ENCODE measurements at places on chromosomes 6 and 20.

DNA sequence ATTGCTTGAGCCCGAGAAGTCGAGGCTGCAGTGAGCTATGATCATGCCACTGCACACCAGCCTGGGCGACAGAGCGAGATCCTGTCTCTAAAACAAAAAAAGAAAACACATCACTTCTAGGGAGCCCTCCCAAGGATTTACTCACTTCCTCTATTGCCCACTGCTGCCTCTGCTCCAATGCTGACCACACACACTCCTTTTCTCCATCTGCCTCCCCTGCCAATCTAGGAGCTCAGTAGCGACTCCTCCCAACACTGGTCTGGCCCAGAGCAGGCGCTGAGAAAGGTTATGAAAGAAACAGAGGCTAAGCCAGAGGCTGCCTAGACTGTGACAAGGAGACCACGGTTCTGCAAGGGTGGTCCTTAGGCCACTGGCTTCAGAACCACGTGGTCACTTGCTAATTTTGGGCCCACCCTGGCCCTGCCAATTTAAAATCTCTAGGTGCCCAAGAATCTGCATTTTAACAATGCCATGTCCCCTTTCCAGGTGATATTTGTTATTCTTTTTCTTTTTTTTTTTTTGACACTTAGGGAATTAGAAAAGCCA lies 1.3 kb upstream of the E2F1 start:
- no peak for DNase-seq

DNA sequence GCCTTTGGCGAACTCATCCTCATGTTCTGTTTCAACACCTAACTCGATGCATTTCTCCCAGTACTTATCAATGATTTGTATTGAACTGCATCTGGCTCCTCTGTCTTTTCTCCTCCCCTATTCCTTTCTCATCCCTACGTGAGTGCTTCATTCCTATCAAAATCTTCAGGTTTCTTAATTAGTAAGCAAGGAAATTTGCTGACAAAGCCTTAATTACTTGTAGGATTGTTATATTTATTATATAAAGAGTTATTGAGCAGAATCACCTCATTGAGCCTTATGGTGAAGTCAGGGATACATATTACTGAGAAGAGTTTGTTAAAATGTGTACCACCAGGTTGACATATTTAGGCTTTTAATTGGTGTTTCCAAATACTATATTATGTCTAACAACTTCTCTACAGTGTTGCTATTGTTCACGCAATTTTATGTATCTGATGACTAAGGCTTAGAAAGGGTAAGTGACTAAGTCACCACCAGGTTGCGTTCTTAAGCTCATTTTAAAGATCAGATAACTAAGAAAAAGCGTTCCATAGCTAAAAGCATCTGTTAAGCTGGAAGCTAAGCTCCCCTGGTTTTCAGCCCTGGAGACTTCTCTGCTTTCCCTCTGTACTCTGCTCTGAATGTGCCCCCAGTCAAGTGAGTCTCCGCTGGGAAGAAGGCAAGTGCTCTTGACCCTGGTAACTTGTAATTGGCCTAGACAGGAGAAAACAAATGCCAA lies 18.9 kb downstream of the SCGN start:
- DNase-seq: no peak

- no peak for DNase-seq
Measured at GRCh38 chr6:35154947-35155346, 13.8 kb upstream of the TCP11 start.

DNA sequence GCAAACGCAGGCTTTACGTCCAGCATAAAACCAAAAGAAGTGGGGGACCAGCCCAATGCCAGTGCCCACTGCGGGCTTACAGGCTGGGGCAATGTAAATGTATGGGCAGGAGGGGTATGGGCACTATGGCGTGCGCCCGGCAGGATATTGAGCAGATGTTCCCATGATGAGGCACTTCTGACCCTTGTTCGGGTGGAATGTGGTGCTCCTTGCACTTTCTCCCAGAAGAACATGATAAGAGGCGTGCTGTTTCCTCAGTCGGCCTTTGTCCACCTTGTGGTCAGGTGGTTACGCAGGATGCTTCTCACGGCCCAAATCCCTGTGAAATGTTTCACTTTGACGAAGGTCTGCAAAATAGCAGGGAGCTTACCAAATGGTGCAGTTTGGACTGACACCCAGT lies 4.8 kb upstream of the GPR31 start:
- DNase-seq: no peak

Measured in activated CD4-positive, alpha-beta T cell treated with anti-CD3 and anti-CD28 coated beads for 36 hours (primary cell).